Activated CD4-positive, alpha-beta T cell treated with anti-CD3 and anti-CD28 coated beads for 1 hour (primary cell): ENCODE measurements at places on chromosomes 4 and X.

- no peak for DNase-seq
Observed at GRCh38 chr4:124121461-124121971, 591.0 kb downstream of the ANKRD50 start.

- peak; percentile 55 for DNase-seq
Observed at GRCh38 chr4:108072300-108072699, 82.6 kb downstream of the HADH start.

- DNase-seq: no peak
Observed at GRCh38 chrX:110836451-110836850, 40.8 kb upstream of the CHRDL1 start.

DNA sequence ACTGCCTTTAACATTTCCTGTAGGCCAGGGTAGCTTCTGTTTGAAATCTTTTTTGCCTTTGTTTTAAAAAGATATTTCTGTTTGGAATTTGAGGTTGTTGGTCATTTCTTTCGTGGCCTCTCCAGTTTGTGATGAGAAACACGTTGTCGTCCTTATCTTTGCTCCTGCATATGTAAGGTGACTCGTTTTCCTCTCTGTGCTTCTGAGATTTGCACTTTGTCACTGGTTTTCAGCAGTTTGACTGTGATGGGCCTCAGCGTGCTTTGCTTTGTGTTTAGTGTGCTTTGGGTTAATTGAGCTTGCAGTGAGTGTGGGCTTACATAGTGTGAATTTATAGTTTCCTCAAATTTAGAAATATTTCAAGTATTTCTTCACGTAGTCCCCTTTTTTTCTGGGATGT is 81.5 kb downstream of the FAM193A start:
- no peak for DNase-seq

DNA sequence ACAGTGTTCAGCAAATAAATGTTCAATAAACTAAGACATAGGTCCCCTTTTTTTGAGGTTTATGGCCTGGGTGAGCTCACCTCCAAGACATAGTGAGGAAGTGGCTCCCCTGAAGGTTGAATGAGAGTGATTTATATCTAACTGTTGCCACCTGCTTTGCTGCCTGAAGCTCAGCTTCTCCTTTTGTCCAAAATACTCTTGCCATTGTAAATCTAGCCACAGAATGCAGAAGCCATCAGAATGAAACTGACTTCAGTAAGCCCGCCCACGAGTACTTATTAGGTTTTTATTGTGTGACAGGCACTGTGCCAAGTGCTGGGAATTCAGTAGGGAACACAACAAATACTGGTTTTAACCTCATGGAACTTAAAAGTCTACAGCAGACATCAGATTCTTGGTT is 18.0 kb downstream of the SPINK2 start:
- DNase-seq: no peak

- no peak for DNase-seq
Observed at GRCh38 chr4:47933840-47934239, 19.5 kb upstream of the NFXL1 start.

DNA sequence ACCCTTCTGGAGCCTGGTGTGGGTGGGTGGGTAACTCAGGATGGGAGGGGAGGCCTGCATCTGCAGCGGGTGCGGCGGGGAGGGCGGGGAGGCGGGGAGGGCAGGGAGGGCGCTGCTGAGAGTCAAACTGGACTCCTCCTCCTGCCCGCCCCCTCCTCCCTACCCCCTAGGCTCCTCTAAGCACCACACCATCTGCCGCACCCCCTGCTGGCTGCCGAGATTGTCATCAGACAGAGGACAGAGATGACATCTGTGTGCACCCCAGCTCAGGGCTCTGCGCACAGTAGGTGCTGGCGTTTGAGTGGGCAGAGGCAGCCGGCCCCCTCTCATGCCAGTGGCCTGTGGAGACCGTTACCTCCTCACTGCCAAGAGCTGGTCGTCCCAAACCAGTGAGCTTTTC is 10.6 kb upstream of the HMX1 start:
- DNase-seq: no peak
